ENCODE measurements at places on chromosomes 6 and 20.

DNA sequence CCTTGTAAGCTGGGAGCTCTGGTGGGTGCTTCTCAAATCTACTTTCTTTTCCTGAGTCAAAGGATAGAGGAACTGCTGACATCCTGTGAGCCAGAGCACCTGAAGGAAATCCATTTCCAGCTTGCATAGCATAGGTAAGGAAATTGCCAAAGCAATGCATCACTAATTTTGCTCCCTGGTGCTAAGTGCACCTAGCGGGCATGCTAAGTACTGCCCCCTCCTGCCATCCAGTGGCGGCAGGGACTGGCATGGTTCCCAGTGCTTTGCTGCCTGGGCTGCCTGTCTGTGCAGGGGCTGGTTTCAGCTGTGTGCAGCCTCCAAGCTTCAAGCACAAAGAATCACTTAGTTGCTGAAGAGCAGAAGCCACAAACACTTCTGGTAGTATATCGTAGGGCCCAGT, 63.9 kb downstream of the FARS2 start:
- no peak for DNase-seq

GRCh38 chr20:37341632-37342031, 4.3 kb upstream of the SRC start:
- DNase-seq: no peak

GRCh38 chr6:154783229-154783628, 50.0 kb downstream of the SCAF8 start:
- no peak for DNase-seq

GRCh38 chr20:24705486-24705885, 236.1 kb downstream of the SYNDIG1 start:
- DNase-seq: no peak

- DNase-seq: no peak
These were observed 2.6 kb downstream of the TSPYL1 start for GRCh38 chr6:116277124-116277523.

DNA sequence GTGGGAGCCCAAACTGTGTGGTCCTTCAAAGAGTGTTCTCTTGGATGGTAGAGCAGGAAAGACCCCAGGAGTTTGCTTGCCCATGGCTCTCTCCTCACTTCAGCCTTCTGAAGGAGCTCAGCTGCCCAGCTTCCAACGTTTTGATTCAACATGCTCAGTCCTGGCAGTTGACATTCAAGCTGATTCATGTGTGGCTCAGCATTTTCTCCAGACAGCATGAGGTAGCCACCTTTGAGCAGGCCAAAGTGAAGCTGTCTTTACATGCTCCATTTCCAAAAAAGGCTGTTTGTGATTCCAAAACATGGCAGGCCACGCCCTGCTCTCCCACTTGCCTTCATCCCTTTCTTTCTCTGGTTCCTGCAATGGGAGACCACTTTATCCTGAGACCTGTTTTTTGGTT, 280.2 kb downstream of the TBC1D7 start:
- DNase-seq: no peak

GRCh38 chr6:31597006-31597405, 4.2 kb upstream of the NCR3 start:
- no peak for DNase-seq

DNA sequence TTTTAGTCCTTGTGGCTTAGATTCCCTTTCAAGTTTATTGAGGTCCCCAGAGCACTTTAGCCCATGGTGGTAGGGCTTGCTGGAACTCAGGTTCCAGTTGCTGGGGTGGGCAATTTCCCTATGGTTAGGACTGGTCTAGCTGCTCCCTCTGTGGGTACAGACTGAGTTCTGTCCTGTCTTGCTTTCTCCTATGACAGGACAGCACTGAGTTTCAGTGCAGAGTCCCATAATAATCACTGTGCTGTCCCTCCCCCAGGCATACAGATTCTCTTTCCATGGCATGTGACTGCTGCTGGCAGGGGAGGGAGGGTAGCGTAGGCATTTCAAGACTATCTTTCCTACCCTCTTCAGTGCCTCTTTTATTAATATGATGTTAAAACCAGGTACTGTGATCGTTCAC, 17.1 kb upstream of the ERVFRD-1 start:
- no peak for DNase-seq

DNA sequence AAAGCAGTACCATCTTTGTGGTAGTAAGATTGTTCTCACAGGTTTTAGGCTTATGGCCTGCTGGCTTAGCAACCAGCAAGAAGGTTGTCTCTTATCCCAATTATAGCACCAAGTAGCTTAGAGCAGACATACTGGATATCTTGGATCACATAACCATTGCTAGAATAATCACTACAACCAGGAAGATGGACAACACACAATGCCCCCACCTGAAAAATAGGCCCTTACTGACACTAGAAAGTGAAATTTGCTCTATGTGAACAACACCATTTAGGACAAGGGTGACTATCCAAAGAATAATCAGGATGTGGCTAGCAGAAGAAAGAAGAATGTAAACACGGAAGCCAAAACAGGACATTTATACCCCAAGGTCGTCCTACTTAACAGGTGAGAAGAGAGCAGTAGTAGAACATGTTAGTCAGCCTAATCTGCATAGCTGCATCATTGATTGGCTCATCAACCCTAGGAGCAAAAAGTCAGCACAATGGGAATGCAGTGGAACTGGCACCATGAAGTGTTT, 172.7 kb upstream of the MARCKS start:
- no peak for DNase-seq

GRCh38 chr6:114227944-114228468, 114.8 kb downstream of the HS3ST5 start:
- DNase-seq: no peak

GRCh38 chr20:63756648-63756991, 17.0 kb downstream of the SLC2A4RG start:
- no peak for DNase-seq

- no peak for DNase-seq
These were observed 323.3 kb upstream of the NT5E start for GRCh38 chr6:85126485-85127167.

DNA sequence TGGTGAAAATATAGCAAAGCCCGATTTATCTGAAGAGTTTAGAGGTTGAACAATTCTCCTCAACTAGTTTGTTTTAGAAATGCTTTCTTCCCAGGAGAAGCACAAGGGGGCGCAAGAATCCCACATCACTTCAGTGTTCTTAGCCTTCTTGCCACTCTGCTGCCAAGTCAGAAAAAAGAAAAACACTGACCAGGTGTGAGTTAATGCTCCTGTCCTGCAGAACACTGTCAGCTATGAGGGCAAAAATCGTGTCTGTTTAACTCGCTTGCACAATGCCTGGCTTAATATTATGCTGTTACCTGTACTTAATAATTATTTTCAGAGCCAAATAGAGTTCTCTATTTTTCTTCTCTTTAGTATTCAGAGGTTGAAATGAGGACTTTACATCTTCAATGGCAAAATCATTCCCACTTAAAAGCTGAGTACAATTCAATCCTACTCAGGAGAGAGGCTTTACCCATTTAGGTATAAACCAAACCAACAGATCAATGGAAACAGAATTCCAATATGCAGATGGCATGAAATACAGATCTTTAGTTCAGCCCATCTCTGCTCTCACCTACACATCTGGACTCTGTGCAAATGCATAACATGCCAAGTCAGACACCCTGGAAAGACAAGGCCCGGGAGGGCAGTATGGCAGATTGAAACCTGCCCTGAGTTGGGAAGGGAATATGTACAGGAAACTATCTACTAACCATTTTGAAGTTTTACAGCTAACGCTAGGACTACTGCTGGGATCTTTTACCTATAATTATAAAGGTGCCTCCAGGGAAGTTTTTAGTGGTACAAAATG, 71.4 kb upstream of the TULP1 start:
- peak; percentile 74 for DNase-seq

- no peak for DNase-seq
These were observed 46.9 kb downstream of the LAMA2 start for GRCh38 chr6:128929869-128930268.

- no peak for DNase-seq
These were observed 64.4 kb upstream of the FUCA2 start for GRCh38 chr6:143575901-143576426.

- DNase-seq: no peak
These were observed 5.4 kb upstream of the KCNQ5 start for GRCh38 chr6:72616406-72617015.

Data from activated CD4-positive, alpha-beta T cell treated with anti-CD3 and anti-CD28 coated beads, Interleukin-2, amount 50 U/mL, for 24 hours (primary cell).